ENCODE measurements at places on chromosomes 13 and 19.
A peak's percentile ranks its signal among the peaks of the same experiment; 100 is the strongest.

DNA sequence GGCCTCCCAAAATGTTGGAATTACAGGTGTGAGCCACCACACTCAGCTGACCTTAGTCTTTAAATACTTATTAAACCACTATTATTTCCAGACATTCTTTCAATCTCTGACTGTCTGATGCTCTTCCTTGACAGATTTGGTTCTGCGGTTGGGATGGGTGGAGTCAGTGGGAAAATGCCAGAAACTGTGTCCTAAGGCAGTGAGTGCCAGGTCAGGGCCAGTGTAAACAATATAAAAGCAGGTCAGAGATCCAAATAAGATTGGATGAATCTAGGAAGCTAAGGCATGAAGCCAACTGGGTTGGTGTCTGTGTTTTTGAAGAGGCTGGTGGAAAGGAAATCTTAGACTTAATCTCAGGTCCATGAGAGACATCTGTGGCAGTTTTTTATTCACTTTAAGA is 74.7 kb downstream of the KLF5 start:
- DNase-seq, result peak; percentile 43

- DNase-seq, result no peak
These were observed 306.4 kb upstream of the ZNF507 start for GRCh38 chr19:32038961-32039360.

DNA sequence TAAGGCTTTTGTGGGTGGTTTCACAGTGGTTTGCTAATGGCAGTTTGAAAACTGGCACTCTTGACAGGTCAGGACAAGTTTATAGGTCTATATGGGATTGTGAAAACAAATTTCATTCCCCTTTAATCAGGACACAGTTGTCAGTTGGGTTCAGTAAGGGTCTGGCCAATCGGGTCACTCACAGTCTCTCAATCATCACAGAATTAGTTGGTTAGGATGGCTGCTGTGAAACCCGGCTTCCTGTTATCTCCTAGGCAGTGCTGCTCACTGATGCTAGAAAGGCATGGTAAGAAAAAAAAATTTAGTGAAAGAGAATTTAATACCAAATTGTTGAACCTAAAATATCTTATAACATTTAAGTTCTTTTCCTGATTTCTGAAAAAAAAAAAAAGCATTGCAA is 1730.1 kb downstream of the EFNB2 start:
- DNase-seq, result no peak

DNA sequence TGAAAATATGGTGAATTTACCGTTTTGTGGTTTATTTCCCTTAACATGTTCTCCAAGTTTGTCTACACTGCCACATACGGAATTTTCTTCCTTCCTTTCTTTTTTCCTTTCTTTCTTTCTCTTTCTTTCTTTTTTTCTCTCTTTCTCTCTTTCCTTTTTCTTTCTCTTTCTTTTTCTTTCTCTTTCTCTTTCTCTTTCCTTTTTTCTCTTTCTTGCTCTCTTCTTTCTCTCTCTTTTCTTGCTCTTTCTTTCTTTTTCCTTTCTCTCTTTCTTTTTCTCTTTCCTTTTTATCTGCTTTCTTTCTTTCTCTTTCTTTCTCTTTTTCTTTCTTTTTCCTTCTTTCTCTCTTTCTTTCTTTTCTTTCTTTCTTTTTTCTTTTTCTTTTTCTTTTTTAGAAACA is 1962.3 kb upstream of the PCDH20 start:
- no peak for DNase-seq

- no peak for DNase-seq
These were observed at the start of gene SPACA7 for GRCh38 chr13:112376050-112376681. TSS of gene SPACA7 (plus strand) at chr13:112376355. CDS start at chr13:112376386, 31 bp downstream.

- peak; percentile 78 for DNase-seq
These were observed 430.2 kb downstream of the KCTD12 start for GRCh38 chr13:76455960-76456359.

DNA sequence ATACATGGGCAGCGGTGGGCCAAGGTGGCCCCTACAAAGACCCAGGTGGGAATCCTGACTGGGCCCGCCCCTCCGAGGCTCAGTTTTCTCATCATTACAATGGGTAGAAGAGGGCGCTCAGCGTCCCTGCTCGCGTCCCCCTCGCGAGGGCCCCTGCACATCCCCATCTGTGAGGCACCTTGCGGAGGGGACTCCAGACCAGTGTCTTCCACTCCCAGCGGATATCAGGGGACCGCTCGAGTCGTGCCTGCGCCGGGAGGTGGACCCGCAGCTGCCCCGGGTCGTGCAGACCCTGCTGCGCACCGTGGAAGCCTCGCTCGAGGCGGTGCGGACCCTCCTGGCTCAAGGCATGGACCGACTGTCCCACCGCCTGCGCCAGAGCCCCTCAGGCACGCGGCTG is 15.3 kb upstream of the COLGALT1 start:
- no peak for DNase-seq

- no peak for DNase-seq
These were observed 105.0 kb downstream of the DGKH start for GRCh38 chr13:42153199-42154113.

DNA sequence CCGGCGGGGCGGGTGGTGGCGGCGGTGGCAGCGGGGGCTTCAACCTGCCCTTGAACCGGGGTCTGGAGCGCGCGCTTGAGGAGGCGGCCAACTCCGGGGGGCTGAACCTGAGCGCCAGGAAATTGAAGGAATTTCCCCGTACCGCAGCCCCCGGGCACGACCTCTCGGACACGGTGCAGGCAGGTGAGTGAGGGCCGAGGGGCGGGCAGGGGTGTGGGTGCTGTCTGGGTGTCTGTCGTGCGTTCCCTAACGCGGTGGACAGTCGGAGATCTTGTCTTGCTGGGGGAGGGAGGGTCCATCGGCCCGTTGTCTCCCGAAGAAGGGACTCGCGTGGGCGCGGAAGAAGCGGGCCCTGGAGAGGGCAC is 533 bp downstream of the LRCH1 start:
- DNase-seq, result no peak

DNA sequence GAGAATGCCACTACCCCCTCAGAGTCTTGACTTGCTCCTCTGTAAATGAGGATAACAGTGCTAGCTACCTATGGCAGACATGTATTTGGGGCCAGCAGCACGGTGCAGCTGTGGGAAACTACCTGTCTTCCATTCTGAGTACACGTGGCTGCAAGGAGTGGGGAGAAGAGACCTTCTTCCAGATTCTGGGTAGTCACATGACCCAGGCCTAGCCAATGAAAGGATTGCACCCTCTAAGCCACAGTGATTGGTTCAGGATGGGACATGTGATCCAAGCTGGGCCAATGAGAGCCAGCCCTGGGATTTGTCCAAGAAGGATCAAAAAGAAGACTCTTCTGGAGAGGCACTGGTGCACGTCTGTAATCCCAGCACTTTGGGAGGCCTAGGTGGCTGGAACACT is 5.5 kb downstream of the ZNRF4 start:
- no peak for DNase-seq

- DNase-seq, result no peak
These were observed 285.9 kb downstream of the ITGBL1 start for GRCh38 chr13:101738336-101738735.

- no peak for DNase-seq
These were observed 85.1 kb downstream of the C13orf42 start for GRCh38 chr13:51026016-51026415.

GRCh38 chr13:50417597-50417996 is 402.4 kb downstream of the KCNRG start:
- DNase-seq, result no peak

GRCh38 chr19:37909661-37910199 is 2.7 kb downstream of the SIPA1L3 start:
- DNase-seq, result no peak

DNA sequence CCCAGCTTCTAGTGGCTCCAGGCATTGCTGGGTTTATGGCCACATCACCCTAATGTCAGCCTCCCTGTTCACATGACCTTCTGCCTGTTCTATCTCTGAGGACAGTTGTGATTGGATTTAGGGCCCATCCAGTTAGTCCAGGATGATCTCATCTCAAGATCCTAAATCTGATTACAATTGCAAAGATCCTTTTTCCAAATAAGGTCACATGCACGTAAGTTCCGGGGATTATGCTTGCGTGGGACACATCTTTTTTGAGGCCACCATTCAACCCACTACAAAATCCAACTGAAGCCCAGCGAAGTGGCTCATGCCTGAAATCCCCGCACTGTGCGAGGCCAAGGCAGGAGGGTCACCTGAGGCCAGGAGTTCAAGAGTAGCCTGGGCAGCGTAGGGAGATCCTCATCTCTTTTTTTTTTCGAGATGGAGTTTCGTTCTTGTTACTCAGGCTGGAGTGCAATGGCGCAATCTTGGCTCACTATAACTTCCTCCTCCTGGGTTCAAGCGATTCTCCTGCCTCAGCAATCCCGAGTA is 12.3 kb downstream of the PLD3 start:
- no peak for DNase-seq

GRCh38 chr13:111415765-111416164 is 95.3 kb downstream of the TEX29 start:
- no peak for DNase-seq

GRCh38 chr13:21181671-21182070 is 5.2 kb downstream of the MRPL57 start:
- DNase-seq, result no peak

- peak; percentile 59 for DNase-seq
These were observed 55.0 kb downstream of the ZIC5 start for GRCh38 chr13:99916366-99917103.

DNA sequence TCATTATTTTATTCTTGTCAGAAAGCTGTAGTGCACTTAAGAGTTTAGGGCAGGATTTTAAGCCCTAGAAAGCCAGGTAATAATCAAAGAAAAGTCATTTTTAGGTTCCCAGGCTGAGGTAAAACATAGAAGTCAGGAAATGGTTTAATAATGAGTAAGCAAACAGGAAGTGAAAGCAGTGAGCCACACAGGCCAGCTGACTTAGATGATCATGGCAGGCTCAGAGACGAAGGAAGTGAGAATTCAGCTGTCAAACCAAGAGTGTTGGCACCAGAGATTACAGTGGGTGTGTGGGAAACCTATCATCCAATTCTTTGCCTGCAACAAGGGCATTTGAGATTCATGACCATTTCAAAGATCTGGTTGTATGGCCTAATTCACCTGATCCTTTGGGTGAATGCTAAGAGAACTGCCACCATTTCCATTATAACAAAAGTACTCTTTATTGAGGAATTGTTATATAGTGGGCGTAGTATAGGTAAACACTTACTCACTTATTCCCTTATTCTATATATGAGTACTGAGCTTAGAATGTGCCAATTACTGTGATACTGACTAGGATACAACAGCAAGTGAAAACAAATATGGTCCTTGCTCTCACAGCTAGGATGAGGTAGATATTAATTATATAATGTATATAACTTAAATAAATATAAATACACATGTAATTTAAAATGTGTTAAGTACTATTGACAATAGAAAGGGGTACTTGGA is 103.7 kb upstream of the EDNRB start:
- peak; percentile 68 for DNase-seq

GRCh38 chr13:37515226-37515625 is 83.3 kb downstream of the POSTN start:
- DNase-seq, result no peak

DNA sequence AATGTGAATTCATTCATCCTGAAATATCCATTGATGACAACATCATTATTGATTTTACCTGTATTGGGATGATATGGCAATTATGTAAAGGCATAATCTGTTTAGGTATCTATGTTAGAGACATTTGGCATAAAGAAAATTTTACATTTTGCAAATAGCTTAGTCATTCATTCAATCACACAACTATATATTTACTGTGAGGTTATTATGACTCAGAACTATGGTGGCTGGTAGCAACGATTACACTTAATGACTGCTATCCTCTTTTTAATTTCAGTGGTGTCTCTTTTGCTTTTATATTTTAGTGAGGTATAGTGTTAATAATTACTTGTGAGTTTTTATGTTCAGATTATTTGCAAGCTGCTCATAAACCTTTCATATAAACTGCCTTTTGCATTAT is 955.9 kb downstream of the SLITRK6 start:
- DNase-seq, result no peak

GRCh38 chr13:93625536-93625935 is 398.9 kb downstream of the GPC6 start:
- peak; percentile 42 for DNase-seq
